Neural progenitor cell (in vitro differentiated cells): ENCODE measurements at places on chromosomes 16 and 17.

- DNase-seq, result no peak
These were observed 415.9 kb upstream of the ERCC4 start for GRCh38 chr16:13503960-13504635.

- no peak for DNase-seq
These were observed 9.9 kb upstream of the GUCY2D start for GRCh38 chr17:7992516-7992915.

DNA sequence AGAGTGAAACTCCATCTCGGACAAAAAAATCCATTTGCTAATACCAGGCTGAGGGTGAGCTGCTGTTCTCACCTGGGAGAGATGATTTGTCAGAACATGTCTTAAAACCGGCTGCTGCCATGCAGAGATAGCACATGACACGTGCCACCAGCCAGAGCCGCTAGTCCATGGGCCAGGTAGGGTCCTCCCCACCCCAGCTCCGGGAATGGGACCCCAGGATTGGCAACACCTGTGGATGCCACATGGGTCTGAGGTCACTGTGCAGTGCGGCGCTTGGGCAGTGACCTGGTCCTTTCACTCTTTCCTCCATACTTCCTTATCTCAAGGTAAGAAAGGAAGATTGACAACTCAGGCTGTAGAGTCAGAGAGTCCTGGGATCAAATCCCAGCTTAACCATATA lies 393.3 kb upstream of the TNRC6C start:
- DNase-seq, result no peak

- no peak for DNase-seq
These were observed 17.7 kb upstream of the CDH15 start for GRCh38 chr16:89153848-89154271.

DNA sequence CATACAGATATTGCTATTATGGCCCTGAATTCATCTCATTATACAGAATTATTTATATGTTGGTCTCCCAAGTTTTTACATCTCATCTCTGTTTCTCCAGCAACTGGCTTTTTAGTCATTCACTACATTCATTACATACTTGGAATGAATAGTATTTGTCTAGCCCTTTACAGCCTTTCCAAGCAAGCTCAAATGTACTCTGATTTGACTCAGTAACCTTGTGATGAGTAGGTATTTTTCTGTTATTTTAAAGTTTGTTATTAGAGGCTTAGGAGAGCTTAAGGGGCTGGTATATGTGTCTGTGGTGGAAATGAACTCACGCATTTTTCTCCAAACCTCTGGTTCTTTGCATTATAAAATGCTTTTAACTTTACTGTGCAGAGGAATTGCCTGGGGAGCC lies 224.7 kb downstream of the SNX29 start:
- no peak for DNase-seq
